Nephron progenitor cell (in vitro differentiated cells): ENCODE measurements at places on chromosomes 3 and 15.

DNA sequence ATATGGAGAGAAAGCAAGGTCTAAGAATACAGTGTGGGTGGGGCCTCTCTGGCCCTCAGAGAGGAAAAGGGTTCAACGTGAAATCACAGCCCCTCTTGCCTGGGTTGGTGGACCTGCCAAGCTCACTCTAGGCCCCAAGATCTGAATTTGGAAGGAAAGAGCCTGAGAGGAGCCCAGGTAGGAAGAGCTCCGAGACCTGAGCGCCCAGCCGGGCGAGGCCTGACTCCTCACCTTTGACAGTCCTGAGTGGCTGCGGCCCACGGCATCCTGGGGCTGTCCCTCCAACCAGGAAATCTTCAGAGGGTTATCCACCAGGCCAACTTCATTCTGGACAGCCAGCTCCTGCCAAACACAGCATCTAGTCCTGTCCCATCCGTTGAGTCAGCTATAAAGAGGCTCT, 3.7 kb downstream of the C15orf62 start:
- DNase-seq: no peak

GRCh38 chr3:83513677-83514076, 1445.1 kb upstream of the CADM2 start:
- DNase-seq: no peak

- DNase-seq: no peak
Measured at GRCh38 chr3:27939521-27939920, 217.4 kb upstream of the EOMES start.

DNA sequence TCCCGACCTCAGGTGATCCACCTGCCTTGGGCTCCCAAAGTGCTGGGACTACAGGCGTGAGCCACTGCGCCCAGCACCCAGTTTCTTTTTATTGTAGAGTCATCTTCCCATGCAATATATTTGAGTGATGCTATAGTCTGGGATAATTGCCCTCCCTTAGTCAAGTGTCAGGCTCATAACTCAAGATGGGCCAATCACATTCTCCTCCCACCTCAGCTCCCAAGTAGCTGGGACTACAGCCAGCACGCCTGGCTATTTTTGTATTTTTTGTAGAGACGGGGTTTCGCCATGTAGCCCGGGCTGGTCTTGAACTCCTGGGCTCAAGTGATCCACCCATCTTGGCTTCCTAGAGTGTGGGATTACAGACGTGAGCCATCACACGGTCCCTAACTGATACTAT, 15.2 kb upstream of the PTPN9 start:
- no peak for DNase-seq

DNA sequence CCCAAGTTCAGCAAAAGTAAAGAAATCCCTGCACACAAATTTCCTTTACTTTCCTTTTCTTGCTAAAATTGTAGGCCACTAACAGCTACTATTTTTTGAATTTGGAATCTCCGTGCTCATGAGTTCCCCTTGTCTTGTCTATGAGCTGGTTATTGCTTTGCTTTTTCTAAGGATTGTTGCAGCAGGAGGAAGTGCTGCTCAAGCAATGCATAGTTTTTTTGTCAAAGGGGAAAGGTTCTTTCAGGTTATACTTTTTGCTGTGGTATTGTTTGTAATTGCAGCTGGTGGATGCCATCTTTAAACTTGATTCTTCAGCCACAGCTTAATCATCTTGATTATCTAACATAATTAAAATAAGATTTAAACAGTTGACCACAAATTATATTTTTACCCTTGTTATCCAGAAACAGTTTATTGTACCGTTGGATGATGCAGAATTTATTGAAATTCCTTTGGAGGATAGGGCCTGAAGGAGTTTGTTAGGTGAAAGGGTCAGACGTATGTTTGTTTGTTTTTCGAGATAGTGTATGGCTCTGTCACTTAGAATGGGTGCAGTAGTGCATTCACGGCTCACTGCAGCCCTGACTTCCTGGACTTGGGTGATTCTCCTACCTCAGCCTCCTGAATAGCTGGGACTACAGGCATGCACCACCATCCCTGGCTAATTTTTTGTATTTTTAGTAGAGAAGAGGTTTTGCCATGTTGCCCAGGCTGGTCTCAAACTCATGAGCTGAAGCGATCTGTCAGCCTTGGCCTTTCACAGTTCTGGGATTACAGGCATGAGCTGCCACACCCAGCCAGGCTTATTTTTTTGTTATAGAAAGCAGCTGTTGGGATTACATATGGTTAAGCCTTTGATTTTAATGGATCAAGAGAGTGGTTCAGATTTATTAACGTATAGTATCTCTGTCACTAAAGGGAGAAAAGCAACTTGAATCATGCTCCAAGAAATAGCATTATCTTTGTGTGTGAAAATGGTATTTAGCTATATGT, 11.7 kb downstream of the MGA start:
- no peak for DNase-seq

DNA sequence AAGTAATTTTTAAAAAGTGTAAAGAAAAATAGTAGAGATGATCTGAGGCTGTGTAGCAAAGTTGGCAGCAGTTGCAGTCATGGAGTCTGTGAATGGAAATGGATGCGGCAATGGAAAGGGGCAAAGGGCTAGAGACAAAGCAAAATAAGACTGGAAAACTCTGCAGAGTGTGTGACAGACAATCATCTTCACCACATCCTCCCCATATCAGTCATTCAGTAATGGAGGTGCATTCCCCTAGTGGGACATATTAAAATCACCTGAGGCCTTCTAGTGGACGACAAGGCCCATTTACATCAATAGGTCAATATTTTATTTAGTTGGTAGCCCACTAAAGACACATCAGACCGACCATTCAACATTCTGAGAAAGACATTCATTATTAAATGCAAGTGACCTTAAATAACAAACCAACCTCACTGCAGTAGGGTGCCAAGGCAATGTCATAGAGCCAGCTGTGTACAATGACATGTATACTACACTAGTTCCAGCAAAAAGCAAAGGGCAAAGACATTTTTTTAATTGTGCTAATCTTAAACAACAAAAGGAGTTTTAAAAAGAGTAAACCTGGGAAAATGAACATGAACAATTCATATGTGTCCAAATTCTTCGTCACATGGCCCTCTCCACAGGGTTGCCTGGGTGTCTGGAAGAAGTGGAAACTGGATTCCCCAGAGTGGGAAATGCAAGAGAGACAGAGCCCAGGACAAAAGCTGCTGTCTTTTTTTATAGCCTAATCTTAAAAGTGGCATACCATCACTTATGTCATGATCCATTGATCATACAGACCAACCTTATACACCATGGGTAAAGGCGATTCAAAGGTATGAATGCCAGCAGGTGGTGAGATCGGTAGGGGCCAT, 15.6 kb upstream of the RAP2B start:
- DNase-seq: no peak

- DNase-seq: peak; percentile 37
Measured at GRCh38 chr3:14393440-14394106, 8.8 kb upstream of the SLC6A6 start.

GRCh38 chr3:111667621-111668239, 72.6 kb upstream of the ZBED2 start:
- no peak for DNase-seq

DNA sequence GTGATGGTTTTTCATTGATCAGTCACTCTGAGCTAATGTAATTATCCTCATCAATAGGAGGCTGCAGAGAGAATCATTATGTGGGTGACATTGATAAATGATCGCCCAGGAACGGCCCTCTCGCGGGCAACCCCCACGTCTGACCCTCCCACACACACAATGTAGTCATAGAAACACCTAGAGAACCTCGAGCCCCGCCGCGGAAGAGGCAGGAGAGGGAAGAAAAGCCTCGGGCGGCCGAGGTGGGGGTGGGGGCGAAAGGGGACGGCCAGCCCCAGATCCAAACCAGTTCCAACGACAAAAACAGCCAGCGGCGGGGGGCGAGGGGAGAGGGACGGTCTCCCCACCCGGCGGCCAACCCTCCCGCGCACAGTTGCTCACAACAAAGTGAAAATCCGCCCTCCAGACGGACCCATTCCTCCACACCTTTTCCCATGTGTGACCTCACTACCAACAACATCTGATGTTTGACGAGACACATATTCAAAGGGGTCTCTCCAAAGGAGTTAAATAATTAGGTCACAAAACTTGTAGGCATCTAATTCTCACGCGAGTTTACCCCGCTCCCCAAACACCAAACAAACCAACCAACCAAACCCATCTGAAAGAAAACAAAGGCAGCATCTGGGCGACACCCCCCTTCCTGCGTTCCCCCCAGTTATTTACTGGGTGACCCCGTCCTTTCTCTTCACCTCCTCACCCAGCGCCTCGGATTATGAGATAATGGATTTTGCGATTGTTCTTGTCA, 213.0 kb downstream of the MEIS2 start:
- peak; percentile 81 for DNase-seq

- DNase-seq: no peak
Measured at GRCh38 chr3:132981719-132982118, 56.5 kb upstream of the TMEM108 start.

DNA sequence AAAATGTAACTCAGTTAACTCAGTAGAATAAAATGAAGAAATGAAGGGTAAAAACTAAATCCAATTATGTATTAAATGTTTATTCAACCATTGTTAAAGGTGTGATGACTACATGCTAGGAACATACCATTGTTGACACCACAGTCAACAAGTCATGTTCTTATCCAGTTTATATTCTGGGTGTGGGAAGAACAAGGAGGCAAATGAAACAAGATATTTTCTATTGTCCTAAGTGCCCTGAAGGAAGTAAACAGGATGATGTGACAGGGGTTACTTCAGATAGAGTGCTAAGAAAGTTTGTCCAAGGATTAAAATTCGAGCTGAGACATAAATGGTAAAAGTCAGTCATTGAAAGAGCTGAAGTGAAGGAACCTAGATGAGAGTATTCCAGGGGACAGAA, 13.1 kb downstream of the AP3S2 start:
- no peak for DNase-seq

DNA sequence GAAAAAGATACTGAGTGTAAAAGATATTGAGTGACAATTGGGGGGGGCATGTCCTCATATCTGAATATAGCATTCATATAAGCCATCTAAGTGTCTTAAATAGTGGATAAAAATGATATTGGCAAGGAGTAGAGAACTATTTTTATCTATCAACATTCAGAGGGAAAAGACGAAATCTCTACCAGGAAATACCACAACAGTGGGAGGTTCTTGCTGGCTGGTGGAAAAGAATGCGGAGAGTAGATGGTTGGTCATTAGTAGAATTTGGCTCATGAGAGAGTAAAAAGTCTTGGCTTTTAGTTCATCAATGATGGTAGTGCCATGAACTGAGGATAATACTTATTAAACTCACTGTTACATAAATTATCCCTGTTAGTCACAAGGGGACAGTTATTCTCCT, 4.8 kb upstream of the TCF12 start:
- DNase-seq: no peak

- no peak for DNase-seq
Measured at GRCh38 chr15:63727542-63727941, 106.2 kb downstream of the HERC1 start.

DNA sequence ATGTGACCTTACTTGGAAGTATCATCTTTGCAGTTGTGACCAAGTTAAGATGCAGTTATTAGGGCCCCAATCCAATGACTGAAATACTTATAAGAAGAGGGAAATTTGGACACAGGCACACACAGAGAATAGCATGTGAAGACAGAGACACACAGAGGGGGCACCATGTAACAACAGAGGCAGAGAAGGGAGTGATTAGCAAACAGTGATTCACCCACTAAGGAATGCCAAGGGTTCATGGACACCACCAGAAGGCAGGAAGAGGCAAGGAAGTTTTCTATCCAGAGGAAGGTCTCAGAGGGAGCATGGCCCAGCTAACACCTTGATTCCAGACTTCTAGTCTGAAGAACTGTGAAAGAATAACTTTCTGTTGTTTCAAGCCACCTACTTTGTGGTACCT, 25.0 kb downstream of the SIDT1 start:
- DNase-seq: no peak

- DNase-seq: no peak
Measured at GRCh38 chr3:86420990-86421739, 569.8 kb downstream of the VGLL3 start.

GRCh38 chr15:34243226-34243625, 18.4 kb downstream of the EMC4 start:
- no peak for DNase-seq

- DNase-seq: no peak
Measured at GRCh38 chr3:87436781-87437543, 160.6 kb upstream of the POU1F1 start.

DNA sequence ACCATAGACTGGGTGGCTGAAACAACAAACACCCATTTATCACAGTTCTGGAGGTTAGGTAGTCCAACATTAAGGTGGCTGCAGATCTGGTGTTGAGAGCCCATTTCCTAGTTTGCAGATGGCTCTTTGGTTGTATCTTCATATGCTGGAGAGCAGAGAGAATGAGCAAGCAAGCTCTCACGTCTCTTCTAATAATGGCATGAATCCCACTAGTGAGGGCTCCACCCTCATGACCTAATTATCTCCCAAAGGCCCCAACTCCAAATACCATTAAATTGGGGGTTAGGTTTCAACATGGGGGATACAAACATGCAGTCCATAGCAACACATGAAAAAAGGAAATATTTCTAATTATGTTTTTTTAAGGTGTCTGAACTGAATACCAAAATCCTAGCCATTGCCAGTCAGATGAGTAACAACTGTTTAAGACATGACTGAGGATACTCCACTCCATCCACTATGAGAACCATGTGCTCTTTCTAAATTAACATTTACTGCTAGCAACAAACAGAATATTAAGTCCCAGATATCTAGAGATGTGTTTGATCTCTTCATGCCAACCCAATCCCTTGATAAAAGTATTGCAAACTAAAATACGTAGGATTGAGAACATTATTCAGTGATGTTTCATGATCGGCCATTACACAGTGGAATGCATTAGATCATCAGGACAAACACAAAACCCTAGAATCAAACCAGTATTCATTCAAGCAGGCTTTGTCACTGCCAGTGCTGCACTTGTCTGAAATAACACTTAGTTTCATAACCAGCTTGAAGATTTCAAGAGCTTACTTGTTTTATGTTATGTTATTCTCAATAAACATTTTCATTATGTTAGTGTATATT, 340.3 kb downstream of the SLC9A9 start:
- DNase-seq: no peak

DNA sequence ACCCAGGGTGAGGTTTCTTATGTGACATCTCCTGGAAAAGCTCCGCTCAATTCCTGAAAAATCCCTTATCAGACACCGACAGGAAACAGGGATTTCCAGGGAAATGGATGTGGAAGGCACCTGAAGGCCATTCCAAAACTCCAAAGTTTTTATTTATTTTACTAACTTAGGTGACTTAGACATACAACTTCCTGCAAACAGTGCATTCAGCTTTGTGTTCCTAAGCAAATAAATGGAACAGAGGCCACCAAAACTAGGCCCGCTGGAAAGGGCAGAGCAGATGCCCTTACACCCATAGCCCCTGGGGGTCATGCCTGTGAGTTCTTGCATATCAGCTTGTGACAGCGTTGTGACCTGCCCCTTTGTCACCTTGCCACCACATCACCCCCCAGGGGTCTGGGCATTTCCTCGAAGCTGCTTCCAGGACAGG, 239.4 kb downstream of the XXYLT1 start:
- no peak for DNase-seq
